ENCODE measurements at places on chromosomes 11 and 22. TPM values are rescaled to one million over a fixed set of nuclear protein-coding genes. Genes with fewer than 3 reads are reported as not detected.

GRCh38 chr11:115656041-115656440, 151.8 kb upstream of the CADM1 start:
- no peak for DNase-seq

DNA sequence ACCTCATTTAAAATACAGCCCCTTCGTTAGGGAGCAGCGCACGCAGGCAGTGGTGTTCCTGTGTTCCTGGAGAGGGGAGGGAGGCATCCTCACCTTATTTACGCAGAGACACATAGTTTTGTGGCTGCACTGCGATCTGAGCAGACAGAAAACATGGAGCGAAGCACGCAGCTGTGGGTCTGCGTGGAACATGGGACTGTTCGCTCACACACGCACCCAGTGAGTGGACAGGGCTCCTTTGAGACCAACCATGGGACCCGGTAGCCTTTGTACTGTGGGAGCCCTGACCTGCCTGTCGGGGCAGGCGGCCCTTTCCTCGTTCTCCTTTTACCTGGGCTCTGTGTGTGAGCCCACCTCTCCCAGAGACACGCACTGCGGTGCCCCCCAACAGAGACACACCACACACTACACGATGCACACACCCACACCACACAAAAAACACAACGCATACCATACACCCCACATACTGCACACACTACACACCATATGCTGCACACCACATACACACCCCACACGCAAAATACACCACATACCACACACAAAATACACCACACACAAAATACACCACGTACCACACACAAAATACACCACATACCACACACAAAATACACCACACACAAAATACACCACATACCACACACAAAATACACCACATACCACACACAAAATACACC, 1245.7 kb downstream of the BRD1 start:
- no peak for DNase-seq

DNA sequence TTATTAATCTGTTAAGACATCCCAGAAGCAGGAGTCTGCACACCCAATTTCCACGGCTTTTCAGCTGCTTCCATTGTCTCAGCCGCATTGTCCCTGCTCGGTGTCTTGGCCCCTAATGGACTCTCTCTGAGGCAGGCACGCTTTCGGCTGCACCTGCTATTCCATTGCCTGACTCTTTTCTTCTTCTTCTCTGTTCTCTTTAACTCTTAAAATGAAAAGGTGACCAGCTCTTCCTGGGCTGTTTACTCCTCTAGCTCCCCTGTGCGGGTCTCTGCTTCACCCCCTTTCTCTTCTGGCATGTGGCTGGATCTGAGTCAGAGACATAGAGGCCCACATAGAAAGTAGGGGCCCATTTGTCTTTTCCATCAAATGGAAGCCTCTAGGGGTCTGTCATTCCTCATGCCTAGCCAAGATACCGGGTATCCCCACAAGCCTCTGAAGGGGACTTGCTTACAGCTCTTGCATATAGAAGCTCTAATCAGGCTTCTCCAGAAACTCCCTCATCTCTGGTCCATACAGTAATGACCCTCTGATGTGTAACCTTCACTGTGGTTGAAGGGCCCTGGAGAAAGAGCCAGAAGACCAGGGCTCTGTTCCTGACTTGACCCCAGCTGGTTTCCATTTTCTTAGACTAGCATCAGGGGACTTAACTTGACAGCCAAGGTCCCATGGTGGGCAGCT, 243.9 kb downstream of the ST3GAL4 start:
- DNase-seq, result no peak

DNA sequence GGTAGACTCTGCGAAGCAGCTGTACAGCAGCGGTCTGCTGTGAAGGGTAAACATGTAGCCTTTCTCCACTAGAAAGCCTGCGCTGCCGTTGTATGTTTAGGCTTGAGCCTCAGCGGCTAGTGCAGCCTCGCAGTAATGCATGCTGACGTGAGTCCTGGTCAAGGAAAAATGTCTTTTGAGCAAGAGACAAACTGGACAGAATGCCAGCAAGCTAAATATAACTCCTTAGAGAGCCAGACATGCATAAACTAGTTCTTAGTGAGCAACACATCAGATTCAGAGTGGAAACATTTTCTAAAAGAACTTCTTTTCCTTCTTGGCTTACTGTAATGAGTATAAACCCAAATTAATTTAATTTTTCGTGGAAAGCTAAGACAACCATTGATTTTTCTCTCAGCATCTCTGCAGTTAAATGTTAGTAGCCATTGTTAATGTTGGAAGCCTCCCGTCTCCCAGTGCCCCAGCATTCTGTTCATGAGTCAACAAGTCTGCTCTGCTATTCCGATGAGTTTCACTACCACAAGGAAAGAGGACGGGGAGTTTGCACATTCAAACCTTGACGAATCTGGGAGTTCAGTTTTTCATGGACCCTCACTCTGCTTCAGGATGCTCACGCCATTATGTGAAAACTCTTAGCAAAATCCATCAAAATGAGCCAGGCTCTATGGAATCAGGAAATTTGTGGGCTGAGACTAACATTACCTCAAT, 51.4 kb downstream of the JAM3 start:
- peak; percentile 97 for DNase-seq

- DNase-seq, result no peak
These were observed 66.9 kb downstream of the SCUBE1 start for GRCh38 chr22:43276321-43276720.

DNA sequence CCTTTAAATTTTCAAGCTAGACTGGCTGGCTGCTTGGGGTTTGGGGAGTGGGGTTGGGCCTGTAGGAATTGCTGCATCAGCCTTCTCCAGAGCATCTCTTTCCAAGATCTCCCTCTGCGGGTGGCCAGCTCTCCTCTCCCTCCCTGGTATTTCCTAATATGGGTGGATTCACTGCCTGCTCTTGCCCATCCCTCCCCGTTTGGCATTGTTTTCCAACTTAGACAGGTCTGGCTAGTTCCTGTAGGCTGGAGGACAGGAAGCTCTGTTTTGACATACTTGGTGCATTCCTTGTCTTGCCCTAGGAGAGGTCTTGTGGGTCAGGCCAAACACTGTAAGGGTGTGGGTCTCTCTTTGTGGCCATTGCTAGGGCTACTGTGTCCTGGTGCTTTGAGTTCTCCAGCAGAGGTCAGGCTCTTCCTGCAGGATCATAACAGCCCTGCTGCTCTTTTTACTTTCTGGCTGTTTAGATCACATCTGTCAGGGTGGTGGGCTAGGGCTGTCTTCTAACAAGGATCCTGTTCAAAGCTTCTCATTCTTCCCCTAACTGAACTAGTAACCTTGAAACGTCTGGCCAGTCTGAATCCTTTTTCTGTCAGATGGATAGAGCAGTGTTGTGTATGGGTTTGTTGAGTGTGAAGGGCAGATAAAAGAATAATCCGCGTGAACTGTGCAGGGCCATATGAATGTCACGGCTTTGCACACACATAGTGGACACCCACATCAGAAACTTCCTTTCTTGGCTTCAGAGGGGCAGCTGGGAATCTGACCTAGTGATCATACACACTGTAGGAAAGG, 18.3 kb upstream of the MICALL1 start:
- peak; percentile 90 for DNase-seq

DNA sequence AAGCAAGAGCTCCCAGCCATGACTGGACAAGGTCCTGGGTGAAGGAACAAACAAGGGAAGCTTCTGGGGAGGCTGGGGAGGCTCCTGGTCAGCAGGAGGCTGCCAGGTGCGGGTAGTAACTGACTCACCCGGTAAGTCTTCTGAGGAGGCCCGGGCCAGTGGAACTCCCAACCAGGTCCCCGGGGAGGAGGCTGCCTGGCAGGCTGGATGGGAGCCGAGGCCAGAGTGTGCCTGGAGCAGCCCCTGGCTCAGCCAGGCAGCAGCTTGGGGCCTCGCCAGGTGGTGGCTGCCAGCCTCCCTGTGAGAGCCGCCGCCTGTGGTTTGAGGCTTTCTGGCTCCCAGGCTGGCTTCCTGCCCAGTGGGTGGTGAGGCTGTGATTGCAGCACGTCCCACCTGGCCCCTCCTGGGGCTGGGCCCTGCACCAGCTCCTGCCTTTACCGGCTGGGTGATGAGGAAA, 46.2 kb downstream of the IGF2 start:
- DNase-seq, result peak; percentile 57

The NEFH gene
- total RNA-seq, result 0.32 TPM

All from fibroblast of villous mesenchyme (primary cell).